Activated naive CD8-positive, alpha-beta T cell treated with anti-CD3 and anti-CD28 coated beads for 36 hours (primary cell): ENCODE measurements at places on chromosomes 7 and 10. TPM values are rescaled to one million over a fixed set of nuclear protein-coding genes. Genes with fewer than 3 reads are reported as not detected.

- H3K27ac ChIP-seq: no peak overlapping the region
- H3K4me3 ChIP-seq: no peak overlapping the region
- no peaks in the 10 kb centered on the region for H3K36me3 ChIP-seq
Measured at GRCh38 chr10:85111271-85111670, 782.9 kb downstream of the CCSER2 start.

GRCh38 chr10:73609116-73609515 is 18.0 kb upstream of the USP54 start:
- H3K4me1 ChIP-seq: no peaks in the 10 kb centered on the region
- H3K27me3 ChIP-seq: no peaks in the 10 kb centered on the region
- DNase-seq: no peak
- H3K27ac ChIP-seq: no peak overlapping the region

GRCh38 chr10:79628988-79629954 is 18.5 kb downstream of the SFTPA1 start:
- no peak overlapping the region for H3K4me3 ChIP-seq
- H3K27me3 ChIP-seq: peaks cover 3% of the 10 kb centered on the region
- no peak overlapping the region for H3K27ac ChIP-seq

DNA sequence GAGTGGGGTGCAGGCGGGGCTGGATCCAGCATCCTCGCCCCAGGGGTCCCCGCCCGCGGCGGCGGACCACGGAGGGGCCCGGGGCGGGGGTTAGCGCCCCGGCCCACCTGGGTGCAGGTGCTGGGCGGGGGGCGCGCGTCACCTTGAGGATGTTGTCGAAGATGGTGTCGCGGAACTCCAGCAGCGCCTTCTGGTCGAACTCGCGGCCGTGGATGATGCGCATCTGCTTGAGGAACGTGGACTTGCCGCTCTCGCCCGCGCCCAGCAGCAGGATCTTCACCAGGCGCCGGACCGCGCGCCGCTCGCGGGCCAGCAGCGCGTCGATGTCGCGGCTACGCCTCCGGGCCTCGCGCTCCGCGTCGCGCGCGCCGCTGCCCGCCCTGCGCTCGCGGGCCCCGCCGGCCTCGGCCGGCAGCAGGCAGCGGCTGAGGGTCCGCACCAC is 376 bp downstream of the GNA12 start:
- H3K4me1 ChIP-seq: peaks cover 28% of the 10 kb centered on the region
- H3K27me3 ChIP-seq: no peaks in the 10 kb centered on the region
- H3K4me3 ChIP-seq: peak overlapping the region; percentile 70
- peaks cover 9% of the 10 kb centered on the region for H3K36me3 ChIP-seq

GRCh38 chr10:130790339-130790738 is 521.2 kb downstream of the TCERG1L start:
- no peaks in the 10 kb centered on the region for H3K36me3 ChIP-seq
- H3K4me3 ChIP-seq: no peak overlapping the region
- H3K4me1 ChIP-seq: no peaks in the 10 kb centered on the region
- no peak for DNase-seq
- no peak overlapping the region for H3K27ac ChIP-seq

DNA sequence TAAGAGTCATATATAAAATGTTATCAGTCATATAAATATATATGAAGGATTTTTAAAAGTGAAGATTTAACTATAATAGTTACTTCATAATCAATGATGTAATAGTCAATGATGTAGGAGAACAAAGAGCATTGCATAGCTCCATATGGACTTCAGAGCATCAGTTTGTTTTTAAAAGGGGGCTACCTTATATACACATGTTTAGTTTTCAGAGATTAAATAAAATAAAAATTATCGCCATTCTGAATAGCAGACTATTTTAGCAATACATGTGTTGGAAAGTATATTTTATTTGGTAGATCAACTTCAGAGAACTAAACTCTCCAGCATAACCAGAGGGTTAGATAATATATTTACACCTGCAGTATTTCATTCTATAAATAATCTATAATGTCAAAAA is 29.1 kb upstream of the EPC1 start:
- no peak for DNase-seq
- H3K4me3 ChIP-seq: no peak overlapping the region
- H3K4me1 ChIP-seq: peaks cover 35% of the 10 kb centered on the region
- H3K27ac ChIP-seq: peak overlapping the region; percentile 86
- no peaks in the 10 kb centered on the region for H3K27me3 ChIP-seq

DNA sequence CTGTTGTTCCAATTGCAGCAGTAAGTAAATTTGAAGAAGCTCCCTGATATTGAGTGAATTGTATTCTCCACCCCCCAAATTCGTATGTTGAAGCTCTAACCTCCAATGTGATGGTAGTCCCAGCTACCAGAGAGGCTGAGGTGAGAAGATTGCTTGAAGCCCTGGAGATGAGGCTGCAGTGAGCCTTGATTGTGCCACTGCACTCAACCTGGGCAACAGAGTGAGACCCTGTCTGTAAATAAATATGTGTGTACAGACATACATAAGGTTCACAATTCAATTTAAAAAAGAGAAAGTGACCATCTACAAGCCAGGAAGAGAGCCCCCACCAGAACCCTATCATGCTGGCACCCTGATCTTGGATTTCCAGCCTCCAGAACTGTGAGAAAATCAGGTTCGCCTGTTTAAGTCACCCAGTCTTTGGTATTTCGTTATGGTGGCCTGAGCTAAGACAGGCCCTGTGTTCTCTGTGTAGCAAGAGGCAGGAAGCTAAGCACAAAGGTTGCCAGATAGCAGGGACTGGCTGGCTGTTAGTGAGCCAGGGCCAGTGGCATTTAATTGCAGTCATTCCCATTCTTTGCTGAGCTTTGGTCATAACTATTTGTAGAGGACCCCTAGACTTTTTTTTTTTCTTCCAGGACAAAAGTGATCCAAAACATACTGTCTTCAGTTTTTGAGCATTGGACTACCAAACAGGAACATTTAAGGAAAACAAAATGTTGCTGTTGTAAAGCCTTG is 45.6 kb downstream of the AUTS2 start:
- H3K27me3 ChIP-seq: peaks cover 10% of the 10 kb centered on the region
- no peak overlapping the region for H3K27ac ChIP-seq
- no peak overlapping the region for H3K4me3 ChIP-seq

- peaks cover 6% of the 10 kb centered on the region for H3K36me3 ChIP-seq
- H3K4me1 ChIP-seq: peaks cover 8% of the 10 kb centered on the region
- no peak overlapping the region for H3K27ac ChIP-seq
- H3K27me3 ChIP-seq: no peaks in the 10 kb centered on the region
Measured at GRCh38 chr7:66871076-66871475, 49.9 kb upstream of the TMEM248 start.

GRCh38 chr7:28882869-28883470 is 75.2 kb downstream of the TRIL start:
- no peak overlapping the region for H3K27ac ChIP-seq
- no peak for DNase-seq
- H3K4me1 ChIP-seq: no peaks in the 10 kb centered on the region
- H3K36me3 ChIP-seq: no peaks in the 10 kb centered on the region
- H3K4me3 ChIP-seq: no peak overlapping the region
- H3K27me3 ChIP-seq: peaks cover 51% of the 10 kb centered on the region

DNA sequence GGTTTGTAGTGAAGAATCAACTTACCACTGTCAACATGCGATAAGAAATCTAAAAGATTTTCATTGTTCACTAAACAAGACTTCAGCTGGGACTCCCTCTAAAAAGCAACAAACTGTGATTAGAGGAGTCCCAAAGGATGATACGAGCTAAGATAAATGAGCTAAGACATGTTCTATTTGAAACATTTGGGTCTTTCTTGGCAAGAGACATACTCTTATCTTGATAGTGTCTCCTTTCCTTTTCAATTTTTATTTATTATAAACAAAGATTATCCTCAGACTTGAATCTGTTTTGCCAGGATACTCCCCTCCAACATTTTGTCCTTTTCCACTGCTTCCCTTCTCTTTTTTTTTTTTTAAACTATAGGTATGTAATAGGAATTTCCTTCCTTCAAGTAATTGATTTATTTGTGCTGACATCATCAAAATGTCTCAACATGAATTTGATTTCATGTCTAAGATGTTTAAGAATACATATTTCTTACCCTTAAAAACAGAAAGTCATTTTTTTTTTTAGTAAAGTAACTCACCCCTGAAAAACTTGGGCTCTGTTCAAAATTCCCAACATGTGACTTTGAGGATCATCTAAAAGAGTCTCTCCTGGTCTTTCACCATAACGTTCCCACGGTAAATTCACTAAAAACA is 158.4 kb upstream of the NRP1 start:
- H3K4me3 ChIP-seq: no peak overlapping the region
- H3K4me1 ChIP-seq: no peaks in the 10 kb centered on the region
- no peaks in the 10 kb centered on the region for H3K36me3 ChIP-seq
- no peak overlapping the region for H3K27ac ChIP-seq

The AP4M1 gene
- 13.1 TPM for total RNA-seq

- H3K36me3 ChIP-seq: no peaks in the 10 kb centered on the region
- no peak overlapping the region for H3K27ac ChIP-seq
- no peaks in the 10 kb centered on the region for H3K27me3 ChIP-seq
- DNase-seq: no peak
- no peak overlapping the region for H3K4me3 ChIP-seq
Measured at GRCh38 chr7:44240376-44240775, 39.6 kb downstream of the YKT6 start.

The GLI3 gene
- not detected for total RNA-seq

- H3K4me3 ChIP-seq: no peak overlapping the region
- no peaks in the 10 kb centered on the region for H3K36me3 ChIP-seq
- DNase-seq: no peak
- H3K27me3 ChIP-seq: no peaks in the 10 kb centered on the region
Measured at GRCh38 chr7:14604606-14605005, 297.9 kb downstream of the DGKB start.

DNA sequence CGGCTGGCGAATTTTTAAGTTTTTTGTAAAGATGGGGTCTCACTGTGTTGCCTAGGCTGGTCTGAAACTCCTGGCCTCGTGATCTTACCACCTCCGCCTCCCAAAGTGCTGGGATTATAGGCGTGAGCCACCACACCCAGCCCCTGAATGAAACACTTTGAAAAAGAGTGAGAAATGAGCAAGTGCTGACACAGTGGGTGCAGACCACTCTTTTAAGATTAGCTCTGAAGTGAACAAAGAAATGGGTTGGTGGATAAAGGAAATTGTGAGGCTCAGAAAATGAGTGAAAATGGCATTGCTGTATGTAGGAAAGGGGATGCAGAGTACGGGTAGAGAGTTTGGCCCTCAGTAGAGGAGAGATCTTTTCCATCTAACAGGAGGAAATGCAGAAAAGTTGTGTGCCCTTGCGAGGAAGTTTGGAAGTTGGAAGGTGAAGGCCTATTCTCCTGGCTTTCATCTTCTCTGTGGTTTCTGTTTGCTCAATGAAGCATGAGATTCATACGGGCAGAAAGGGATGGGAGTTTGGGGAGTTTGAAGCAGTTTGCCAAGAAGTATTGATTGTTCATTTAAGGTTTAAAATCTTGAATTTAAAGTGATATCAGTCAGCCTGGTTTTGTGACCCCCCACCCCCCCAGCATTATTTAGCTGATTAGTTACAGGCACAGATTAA is 11.0 kb downstream of the MAPK8 start:
- no peak overlapping the region for H3K27ac ChIP-seq
- H3K4me1 ChIP-seq: peaks cover 32% of the 10 kb centered on the region
- no peaks in the 10 kb centered on the region for H3K27me3 ChIP-seq
- peaks cover 10% of the 10 kb centered on the region for H3K36me3 ChIP-seq

The CALHM1 gene
- not detected for total RNA-seq

GRCh38 chr10:60549686-60550085 is 160.0 kb upstream of the ANK3 start:
- DNase-seq: no peak
- no peaks in the 10 kb centered on the region for H3K27me3 ChIP-seq
- H3K36me3 ChIP-seq: no peaks in the 10 kb centered on the region
- H3K4me1 ChIP-seq: no peaks in the 10 kb centered on the region

GRCh38 chr10:96304230-96304629 is at the start of gene DNTT:
Gene DNTT (plus strand): TSS chr10:96304434. CDS start chr10:96304498, 64 bp downstream.
- H3K27ac ChIP-seq: no peak within 1 kb of the TSS
- H3K4me1 ChIP-seq: peaks cover 34% of the 10 kb centered on the region

The AUTS2 gene
- 0.78 TPM for total RNA-seq

The AQP1 gene
- total RNA-seq: 0.10 TPM

The GRK5 gene
- 12.8 TPM for total RNA-seq

The KCP gene
- total RNA-seq: 0.10 TPM

GRCh38 chr7:132080467-132080866 is 495.8 kb downstream of the PLXNA4 start:
- no peak overlapping the region for H3K27ac ChIP-seq
- H3K4me1 ChIP-seq: no peaks in the 10 kb centered on the region
- no peak for DNase-seq
- H3K27me3 ChIP-seq: peaks cover 36% of the 10 kb centered on the region
- H3K4me3 ChIP-seq: no peak overlapping the region
- H3K36me3 ChIP-seq: no peaks in the 10 kb centered on the region

DNA sequence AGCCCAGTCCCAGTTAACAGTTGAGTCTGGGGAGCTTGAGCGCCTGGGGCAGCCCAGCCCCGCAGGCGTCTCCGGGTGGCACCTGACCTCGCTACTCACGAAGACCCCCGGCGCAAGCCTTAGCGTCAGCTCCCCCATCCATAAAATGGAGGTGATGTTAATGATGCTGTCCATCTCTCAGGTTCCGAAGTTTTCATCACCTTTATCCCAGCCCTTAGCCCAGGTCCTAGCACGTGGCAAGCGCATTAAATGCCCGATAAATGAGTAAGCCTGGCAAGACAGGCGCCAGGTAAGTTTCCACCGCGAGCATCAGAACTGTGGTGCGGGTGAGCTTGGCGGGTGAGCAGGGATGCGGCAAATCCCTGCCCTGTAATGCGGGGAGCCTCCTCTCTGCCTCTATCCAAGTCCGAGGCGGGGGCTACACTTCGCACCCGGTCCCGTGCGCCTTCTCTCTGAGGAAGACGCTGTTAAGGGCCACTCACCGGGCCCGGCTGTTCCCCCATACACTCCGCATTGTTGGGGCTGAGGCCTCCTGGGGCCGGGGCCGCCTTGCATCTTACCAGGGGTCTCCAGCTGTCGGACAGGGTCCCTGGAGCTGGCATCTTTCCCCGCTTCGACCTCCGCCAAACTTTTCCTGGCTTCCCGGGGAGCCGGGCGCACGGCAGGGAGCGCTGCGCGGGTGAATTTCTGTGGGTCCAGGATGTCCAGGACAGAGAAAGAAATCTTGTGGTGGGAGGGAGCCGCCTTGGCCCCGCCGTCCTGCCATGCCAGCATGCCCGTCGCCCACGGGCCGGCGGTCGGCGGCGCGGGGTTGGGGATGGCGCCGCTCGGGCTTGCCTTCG is 444 bp downstream of the NKX1-2 start:
- H3K4me3 ChIP-seq: no peak overlapping the region
- H3K27ac ChIP-seq: no peak overlapping the region
- H3K4me1 ChIP-seq: peaks cover 13% of the 10 kb centered on the region
- no peak for DNase-seq
- H3K36me3 ChIP-seq: no peaks in the 10 kb centered on the region

The ANXA8L1 gene
- not detected for total RNA-seq

GRCh38 chr7:156566812-156567549 is 73.6 kb upstream of the RNF32 start:
- no peaks in the 10 kb centered on the region for H3K36me3 ChIP-seq
- no peak overlapping the region for H3K4me3 ChIP-seq
- no peak for DNase-seq
- no peak overlapping the region for H3K27ac ChIP-seq
- H3K27me3 ChIP-seq: peaks cover 4% of the 10 kb centered on the region
- H3K4me1 ChIP-seq: no peaks in the 10 kb centered on the region
